ENCODE measurements at places on chromosomes 12 and 14.

DNA sequence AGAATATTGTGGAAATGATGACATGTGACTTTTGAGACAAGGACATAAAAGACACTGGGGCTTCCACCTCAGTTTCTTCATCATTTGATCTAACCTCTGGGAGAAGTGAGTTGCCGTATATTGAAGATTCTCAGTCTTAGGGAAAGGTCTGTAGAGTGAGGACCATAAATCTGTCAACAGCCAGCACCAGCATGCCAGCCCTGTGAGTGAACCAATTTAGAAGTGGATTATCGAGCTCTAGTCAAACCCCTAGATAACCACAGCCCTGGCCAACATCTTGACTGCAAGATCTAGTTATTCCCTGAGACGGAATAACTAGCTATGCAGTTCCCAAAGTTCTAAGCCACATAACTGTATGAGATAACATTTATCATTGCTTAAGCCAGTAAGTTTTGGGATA lies 108.8 kb upstream of the PTPRR start:
- no peak for DNase-seq

DNA sequence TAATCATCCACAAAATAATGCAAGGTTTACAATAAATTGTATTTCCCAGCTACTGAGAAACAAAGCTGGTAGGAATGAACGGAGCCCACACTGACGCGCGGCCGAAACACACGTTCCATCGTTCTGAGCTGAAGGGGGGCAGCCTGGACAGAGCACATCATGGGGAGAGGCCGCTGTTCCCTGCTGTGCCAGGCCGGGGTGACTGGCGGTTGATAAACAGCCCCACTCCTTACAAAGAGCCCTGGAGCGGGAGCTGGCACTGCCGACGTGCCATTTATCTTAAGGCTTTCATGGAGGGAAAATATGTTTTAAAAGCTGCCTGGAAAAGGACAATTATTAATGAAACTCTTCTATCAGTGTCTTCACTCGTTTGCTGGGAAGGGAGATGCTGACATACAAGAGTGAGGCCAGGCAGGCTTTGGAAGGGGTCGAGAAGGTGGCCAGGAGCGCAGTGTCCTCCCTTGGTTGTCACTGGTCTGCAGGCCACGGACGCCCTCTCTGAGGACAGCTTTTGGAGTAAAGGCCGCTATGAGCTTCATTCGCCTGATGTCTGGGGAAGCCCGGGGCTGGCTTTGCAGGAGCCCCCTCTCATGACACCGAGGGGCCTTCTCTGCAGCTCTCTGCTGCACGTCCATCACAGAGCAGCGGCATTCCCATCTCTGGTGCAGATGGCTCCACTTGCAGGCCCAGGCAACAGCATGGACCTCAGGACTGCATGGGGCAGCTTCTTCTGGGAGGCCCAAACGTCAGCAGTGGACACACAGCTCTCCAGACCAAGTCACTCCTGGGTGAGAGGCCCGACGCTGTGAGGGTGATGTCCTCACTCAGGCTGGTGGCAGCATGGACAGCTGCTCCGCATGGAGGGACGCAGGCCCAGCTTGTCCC lies 355.3 kb upstream of the SFSWAP start:
- DNase-seq, result no peak

DNA sequence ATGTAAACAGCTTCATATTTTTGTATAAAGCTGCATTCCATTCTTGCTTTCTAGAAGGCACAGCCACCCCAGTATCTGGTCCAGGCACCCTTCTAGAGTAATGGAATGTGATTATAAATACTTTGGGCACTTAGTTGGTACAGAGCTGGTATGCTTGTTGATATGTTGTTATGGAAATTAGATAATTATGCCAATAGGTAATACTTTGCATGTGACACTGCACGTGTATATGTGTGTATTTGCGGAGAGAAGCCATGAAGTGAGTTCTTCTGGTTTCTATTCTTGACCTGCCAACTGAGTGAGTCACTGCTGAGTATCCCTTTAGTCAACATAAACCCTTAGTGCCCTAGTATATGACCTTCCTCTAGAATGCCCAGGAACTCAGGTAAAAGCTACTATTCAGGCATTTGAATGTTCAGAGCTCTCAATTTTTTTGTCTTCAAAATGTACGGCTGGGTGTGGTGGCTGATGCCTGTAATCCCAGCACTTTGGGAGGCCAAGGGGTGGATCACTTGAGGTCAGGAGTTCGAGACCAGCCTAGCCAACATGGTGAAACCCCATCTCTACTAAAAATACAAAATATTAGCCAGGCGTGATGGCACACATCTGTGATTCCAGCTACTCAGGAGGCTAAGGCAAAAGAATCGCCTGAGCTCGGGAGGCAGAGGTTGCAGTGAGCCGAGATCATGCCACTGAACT lies 6.2 kb upstream of the TCP11L2 start:
- DNase-seq, result no peak

DNA sequence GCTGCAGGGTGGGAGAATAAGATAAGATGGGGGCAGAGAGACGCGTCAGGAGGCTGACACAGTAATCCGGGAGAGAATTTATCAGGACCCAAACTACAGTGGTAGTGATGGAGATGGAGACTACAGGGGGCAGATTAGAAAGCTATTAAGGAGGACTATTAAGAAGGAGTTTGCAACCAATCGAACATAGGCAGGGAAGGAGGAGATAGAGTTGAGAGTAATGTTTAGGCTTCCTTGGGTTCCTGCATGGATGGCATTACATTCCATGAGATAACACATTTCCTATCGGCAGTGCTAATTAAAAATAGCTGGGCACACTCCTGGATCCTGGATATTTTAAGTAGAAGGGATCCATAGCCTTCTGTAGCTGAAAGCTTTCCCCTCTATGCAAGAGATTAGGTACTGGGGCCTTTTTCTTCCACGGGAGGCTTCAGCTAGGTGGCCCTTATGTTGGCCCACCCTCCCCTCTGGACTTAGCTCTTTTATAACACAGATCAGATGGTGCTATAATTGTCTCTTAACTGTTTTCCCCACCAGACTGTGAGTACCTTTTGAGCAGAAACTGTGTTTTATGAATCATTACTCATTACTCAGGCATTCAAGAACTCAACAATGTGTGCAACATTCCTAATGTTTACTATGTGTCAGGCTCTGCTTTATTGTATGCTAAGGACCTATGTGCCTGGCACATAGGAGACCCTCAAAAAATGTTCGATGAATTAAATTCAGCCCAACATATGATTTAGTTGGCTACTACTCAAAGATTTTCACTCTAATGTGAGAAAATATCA lies 113.0 kb downstream of the RMST start:
- DNase-seq, result no peak

- DNase-seq, result no peak
Observed at GRCh38 chr14:81430235-81430634, 30.1 kb upstream of the STON2 start.

DNA sequence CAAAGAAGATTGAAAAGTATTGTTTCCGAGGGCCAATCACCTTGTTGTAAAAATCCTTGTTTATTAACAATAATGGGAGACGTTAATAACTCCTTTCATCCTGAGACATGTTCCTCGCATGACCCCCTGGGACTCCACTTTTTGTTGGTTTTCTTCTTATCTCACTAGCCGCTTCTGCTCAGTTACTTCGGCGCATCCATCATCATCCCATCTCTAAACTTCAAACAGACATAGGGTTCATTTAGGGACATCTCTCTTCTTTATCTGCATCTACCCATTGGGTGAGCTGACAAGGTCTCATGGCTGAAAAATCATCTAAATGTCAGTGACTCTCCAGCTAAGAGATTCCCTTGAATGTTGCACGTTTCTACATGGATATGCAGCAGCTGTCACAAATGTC lies 252.2 kb downstream of the ANO2 start:
- no peak for DNase-seq

DNA sequence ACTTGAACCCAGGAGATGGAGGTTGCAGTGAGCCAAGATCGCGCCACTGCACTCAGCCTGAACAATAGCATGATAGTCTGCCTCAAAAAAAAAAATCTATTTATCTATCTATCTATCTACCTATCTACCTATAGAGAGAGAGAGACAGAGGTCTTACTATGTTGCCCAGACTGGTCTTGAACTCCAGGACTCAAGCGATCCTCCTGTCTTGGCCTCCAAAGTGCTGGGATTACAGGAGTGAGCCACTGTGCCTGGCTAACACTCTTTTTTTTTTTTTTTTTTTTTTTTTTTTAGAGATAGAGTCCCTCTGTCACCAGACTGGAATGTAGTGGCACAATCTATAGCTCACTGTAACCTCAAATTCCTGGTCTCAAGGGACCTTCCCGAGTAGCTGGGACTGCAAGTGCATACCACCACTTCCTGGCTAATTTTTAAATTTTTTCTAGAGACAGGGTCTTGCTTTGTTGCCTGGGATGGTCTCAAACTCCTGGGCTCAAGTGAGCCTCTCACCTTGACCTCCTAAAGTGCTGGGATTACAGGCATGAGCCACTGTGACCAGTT lies 1.9 kb downstream of the FAM186A start:
- no peak for DNase-seq

DNA sequence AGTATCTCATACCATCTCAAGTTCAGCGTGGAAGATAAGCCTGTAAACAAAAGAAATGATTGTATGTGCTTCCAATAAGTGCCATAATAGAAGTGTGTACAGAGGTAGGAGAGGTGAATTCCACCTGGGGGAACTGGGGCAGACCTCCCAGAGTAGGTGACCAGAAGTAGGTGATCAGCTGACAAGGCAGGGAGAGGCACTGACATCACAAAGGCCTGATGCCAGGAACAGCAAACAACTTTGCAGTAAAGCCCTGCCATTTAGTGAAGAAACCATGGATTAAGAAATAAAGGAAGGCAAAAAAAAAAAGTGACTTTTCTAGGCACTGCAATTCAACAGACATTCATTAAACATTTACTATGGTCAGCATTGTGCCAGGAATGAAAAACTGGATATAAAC lies 31.1 kb downstream of the NR1H4 start:
- no peak for DNase-seq

DNA sequence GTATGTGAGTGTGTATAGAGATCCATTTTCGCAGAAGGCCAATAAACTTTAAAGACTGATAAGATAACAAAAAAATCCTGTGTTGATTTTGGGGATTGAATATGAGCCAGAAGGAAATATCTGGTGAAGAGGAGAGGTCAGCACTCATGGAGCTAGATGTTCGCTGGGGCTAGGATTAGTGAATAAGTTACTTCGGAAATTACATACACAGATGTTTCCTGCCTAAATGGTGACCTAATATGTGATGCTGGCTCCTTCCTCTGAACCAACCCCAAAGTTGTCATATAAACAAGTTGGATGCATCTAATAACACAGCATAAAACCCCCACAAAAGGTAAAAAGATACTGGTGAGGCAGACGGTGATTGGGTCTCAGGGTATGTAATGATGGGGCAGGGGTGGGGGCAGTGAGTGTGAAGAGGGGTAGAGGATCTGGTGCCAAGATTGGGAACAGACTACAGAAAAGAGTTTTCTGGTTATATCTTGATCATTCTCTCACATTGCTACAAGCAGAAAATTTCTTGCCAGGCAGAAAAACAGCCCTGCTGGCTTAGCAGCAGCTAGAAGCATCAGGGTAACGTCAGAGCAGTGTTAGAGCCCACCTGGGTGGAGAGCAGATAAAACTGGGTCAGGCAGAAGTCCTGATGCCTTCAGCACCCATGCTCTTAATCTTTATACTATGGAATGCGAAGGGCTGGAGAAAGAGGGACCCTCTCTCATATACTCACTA lies 140.4 kb upstream of the GZMB start:
- no peak for DNase-seq

- no peak for DNase-seq
Observed at GRCh38 chr12:67002720-67003119, 266.4 kb upstream of the CAND1 start.

DNA sequence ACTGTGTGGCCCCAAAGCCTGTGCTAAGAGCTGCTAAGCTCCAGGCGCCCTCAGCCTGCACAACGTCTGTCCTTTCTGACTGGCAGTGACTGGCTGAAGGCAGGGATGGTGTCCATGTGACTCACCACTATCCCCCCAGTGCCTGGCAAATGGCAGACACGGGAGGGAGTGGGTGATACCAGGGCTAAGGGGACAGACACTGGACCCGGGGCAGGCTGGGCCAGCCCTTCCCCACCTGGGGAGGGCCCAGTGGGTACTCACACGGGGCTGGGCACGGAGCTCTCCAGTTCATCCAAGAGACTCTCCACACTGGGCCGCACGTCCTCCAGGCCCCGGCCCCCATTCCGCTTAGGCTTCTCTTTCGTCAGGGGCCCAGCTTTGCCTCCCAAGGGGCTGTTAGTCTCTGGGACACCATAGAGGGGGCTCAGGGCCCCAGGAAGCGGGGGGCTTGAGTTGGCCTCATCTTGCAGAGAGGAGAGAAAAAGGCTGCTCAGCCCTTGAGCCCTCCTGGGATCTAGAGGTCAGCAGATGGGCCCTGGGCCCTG lies 21.4 kb upstream of the RPLP0 start:
- DNase-seq, result no peak

DNA sequence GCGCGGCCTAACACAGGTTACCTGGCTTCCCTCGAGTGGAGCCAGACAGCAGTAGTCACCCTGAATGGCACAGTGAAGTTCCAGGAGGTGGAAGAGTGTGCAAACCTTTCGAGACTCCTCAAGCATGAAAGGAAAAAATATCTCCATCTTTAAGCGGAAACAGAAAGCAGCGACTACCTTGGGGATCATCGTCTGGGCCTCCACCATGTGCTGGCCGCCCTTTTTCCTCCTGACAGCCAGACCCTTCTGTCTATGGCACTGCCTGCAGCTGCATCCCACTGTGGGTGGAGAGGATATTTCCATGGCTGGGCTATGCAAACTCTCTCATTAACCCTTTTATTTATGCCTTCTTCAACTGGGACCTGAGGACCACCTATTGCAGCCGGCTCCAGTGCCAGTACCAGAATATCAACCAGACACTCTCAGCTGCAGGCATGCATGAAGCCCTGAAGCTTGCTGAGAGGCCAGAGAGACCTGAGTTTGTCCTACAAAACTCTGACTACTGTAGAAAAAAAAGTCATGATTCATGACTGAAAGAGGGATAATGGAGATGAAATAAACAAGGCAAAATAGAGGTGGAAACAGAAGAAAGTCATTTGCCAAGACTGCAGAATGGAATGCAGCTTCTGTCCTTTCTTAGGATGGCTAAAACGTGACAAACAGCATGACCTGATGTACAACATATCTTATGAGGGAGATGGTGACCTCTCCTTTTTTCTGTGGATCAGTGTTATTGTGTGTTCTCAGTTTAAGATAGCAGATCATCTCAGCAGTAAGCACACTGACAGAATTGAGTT lies 2.4 kb upstream of the HEBP1 start:
- DNase-seq, result no peak

- DNase-seq, result no peak
Observed at GRCh38 chr12:133106253-133106652, 23.8 kb downstream of the ZNF891 start.

- no peak for DNase-seq
Observed at GRCh38 chr12:64824500-64825142, at the start of gene TBC1D30. TSS of gene TBC1D30 (plus strand) at chr12:64824647. CDS start at chr12:64824880, 233 bp downstream.

- DNase-seq, result no peak
Observed at GRCh38 chr12:115946867-115947695, 330.4 kb downstream of the MED13L start.

DNA sequence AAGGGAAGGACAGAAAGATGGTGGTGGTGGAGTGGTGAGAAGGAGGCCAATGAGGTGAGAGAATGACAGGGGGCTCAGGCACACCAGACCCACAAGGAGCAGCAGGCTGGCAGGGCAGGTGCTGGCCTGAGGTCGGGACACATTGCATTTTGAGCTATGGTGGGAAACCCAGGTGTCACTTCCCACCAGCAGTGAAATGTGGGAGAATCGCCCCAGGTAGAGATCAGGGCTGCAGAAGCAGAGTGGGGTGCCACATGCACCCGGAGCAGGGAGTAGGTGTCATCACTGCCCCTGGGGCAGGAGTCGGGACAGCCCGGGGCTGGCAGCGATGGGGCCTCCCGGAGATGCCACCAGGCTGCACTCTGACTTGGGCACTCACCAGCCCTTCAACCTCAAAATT lies 315.8 kb downstream of the BCL11B start:
- DNase-seq, result no peak

Measured in stimulated activated CD8-positive, alpha-beta memory T cell treated with anti-CD3 and anti-CD28 coated beads, Interleukin-7, amount 100 ng/mL, for 1 hour (primary cell).